ENCODE measurements at places on chromosomes 4 and X. TPM values are rescaled to one million over a fixed set of nuclear protein-coding genes. Genes with fewer than 3 reads are reported as not detected.

GRCh38 chr4:108709234-108709633 lies 53.6 kb downstream of the ETNPPL start:
- no peak for ATAC-seq

GRCh38 chr4:138789796-138790195 lies 225.8 kb upstream of the NOCT start:
- no peak for ATAC-seq

- ATAC-seq, result no peak
Measured at GRCh38 chr4:151428346-151428745, 19.4 kb downstream of the FHIP1A start.

DNA sequence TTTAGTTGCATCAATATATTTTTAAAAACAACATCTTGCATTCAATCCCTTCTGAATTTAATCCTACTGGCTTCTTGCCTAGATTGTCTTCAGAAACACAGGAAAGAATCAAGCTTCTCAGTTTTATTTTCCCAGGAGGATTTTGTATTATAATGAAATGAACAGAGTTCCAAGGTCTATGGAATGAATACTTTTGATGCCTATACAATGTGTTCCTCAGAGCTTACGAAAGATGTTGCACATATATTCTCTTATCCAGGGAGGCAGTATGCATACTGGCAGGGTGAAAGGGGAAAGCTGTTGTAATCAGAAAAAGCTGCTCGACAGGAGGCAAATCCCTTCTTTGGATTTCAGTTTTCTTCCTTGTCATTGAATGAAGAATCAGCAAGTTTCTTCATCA lies 8.8 kb downstream of the TMPRSS11D start:
- peak; percentile 70 for ATAC-seq

DNA sequence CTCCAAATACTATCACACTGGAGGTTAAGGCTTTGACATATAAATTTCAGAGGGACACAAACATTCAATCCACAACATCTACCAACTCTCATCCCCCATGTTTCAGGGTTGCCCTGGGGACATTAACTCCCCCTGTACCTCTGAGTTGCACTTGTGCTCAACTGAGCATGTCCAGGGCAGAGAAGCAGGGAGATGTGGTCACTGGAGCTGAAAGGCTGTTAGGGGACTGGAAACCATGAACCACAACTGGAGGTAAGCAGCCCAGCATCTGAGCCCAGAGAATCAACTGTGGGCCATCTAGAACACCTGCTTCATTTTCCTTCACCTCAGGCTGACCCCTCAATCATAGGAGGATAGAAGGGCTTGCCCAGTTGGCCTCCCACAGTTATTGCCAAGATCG lies 641.1 kb downstream of the MID1IP1 start:
- no peak for ATAC-seq

DNA sequence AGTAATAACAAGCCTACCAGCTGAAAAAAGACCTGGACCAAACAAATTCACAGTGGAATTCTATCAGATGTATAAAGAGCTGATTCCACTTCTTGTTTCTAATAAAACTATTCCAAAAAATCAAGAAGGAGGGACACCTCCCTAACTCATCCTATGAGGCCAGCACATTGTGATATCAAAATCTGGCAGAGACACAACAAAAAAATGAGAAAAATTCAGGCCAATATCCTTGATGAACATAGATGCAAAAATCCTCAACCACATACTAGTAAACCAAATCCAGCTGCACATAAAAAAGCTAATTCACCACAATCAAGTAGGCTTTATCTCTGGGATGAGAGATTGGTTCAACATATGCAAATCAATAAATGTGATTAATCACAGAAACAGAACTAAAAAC lies 147.9 kb upstream of the NEIL3 start:
- ATAC-seq, result no peak

DNA sequence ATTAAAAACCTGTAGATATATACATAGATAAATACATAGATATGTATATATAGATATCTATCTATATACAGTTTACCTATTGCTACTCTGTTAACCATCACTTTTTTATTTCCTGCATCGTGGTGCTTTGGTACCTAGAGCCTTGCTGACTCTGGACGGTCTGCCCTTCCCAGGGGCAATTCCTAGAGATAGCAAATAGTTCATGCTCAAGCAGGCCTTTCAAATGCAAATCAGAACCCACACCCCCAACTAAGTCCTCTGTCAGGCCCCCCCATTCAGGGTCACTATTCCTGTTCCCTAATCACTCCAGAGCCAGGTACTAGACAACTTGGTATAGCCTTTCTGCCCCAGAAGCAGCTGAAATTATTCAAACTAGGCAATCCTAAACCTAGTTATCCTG lies 273.5 kb upstream of the ADGRL3 start:
- ATAC-seq, result no peak

DNA sequence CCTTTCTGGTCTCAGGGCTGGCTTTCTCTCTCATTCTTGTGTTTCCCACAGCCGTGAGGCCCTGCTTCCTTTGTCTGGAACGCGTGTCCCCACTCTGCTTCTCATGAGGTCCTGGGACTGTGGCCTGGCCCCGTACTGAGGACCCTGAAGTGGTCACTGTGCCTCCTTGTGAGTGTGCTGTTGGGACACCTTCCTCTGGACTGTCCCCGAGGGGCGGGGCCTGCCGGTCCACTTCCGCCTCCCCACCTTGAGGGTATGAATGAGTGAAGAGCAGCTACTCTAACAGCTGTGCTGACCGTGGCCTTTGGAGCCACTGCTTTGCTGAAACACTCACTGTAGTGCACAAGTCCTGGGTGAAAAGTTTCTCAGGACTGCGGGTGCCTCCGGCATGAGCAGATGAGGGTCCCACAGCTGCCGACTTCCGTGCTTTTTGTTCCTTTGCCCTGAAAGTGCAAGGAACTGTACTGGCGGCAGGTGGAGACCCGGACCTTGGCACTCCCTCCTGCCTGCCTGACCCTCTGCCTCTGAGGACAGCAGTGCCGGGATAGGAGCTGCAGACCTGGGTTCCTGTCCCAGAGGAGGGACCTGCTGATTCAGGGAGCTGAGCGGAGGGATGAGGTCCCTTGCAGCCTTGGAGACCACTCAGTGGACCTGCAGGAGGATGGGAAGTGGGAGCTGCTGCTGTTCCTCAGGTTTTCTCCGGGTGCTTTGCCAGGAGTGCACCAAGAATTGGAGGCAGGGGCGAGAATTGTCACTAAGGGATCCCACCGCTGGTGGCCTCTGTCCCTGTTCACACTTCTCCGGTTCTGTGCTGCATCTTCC lies 38.0 kb downstream of the HTT-AS start:
- ATAC-seq, result peak; percentile 17

The PAGE2B gene
- total RNA-seq, result not detected

The FAM149A gene
- total RNA-seq, result 1.6 TPM

The TMEM31 gene
- total RNA-seq, result not detected

The GABRG1 gene
- total RNA-seq, result not detected

The GPRASP3 gene
- 1.8 TPM for total RNA-seq
